ENCODE measurements at places on chromosomes 3 and 15.

- DNase-seq: no peak
These were observed 81.4 kb downstream of the MBNL1 start for GRCh38 chr3:152350139-152350538.

- peak; percentile 61 for DNase-seq
These were observed 56.1 kb downstream of the SLCO3A1 start for GRCh38 chr15:91909574-91909973.

GRCh38 chr3:48015431-48016180, 610 bp downstream of the MAP4 start:
- no peak for DNase-seq

DNA sequence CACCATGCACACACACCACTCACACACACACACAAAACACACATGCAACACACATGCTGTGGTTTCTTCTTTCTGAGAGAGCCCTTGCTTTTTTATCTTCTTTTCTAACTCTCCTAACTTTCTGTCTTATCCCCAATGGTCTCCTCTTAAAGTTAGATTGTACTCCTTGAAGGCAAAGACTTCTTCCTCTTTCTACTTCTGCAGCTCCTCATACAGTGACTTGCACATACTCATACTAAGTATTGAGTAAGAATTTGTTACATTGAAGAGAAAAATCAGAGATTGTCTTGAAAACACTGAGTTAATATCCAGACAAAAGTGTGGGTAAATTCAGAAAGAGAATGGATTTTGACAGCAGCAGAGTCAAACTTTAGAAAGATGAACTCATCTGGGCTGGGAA, 64.4 kb downstream of the GTPBP8 start:
- DNase-seq: no peak

GRCh38 chr3:187131981-187132380, 7.3 kb downstream of the RPL39L start:
- no peak for DNase-seq

GRCh38 chr3:50204804-50205412, at the start of gene SLC38A3:
SLC38A3 (plus strand) TSS chr3:50205271; CDS start chr3:50214200, 8,929 bp downstream.
- no peak for DNase-seq

GRCh38 chr15:89346516-89347231, 12.1 kb upstream of the POLG start:
- no peak for DNase-seq

DNA sequence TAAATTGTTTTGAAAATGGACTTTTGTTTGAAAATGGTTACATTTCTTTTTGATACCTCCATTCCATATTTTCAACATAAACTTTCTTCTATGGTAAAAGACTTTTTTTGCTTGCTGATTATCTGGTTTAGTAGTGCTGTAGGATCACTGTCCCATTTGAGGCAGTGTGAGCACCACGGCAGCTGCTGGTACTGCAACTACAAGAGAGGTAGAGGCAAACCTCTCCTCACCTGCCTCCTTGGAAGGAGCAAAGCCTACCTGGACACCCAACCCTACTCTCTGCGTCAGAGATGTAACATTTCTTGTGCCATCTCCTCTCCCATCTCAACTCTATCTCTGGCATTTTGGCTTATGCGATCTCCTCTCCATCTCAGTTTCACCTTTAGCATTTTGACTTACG, 460.1 kb downstream of the SHQ1 start:
- no peak for DNase-seq

DNA sequence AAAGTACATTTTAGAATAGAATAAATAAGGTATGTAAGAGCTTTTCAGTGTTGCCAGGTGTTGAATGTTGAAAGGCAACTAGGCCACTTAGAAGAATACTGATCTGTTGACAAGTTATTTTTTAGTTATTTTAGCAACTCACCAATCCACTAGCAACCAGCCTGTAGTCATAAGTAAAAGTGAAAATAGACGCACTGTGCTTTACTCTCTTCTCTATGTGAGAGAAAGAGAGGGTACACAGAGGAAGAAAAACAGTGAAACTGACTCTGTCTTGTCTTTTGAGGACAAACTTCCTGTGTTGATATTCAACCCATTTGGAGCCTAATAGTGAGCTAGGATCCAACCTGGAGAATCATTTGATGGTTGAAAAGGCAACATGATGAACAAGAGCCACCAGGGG, 327.1 kb upstream of the GOLIM4 start:
- DNase-seq: no peak

- no peak for DNase-seq
These were observed 40.8 kb upstream of the ST3GAL6 start for GRCh38 chr3:98722389-98722788.

DNA sequence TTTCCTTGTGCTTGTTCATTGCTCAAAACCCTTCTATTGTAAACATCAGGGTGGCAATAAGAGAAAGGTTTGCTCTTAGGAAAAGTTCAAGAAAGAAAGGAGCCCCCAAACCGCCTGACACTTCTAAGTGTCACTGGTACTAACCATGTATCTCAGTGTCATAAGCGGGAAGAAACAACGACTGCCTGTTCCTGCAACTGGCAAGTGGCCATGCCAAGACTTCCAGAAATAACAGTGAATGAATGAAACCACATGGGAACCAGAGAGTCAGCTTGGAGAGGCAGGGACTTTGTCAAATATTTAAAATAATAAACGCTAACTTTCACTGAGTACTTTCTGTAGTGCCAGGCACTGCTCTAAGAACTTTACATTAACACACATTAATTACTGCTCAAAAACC, 1.1 kb downstream of the PLSCR2 start:
- DNase-seq: no peak

- DNase-seq: no peak
These were observed 34.5 kb upstream of the ABHD10 start for GRCh38 chr3:111944372-111944771.

GRCh38 chr3:31848911-31849310, 132.2 kb downstream of the OSBPL10 start:
- DNase-seq: no peak

DNA sequence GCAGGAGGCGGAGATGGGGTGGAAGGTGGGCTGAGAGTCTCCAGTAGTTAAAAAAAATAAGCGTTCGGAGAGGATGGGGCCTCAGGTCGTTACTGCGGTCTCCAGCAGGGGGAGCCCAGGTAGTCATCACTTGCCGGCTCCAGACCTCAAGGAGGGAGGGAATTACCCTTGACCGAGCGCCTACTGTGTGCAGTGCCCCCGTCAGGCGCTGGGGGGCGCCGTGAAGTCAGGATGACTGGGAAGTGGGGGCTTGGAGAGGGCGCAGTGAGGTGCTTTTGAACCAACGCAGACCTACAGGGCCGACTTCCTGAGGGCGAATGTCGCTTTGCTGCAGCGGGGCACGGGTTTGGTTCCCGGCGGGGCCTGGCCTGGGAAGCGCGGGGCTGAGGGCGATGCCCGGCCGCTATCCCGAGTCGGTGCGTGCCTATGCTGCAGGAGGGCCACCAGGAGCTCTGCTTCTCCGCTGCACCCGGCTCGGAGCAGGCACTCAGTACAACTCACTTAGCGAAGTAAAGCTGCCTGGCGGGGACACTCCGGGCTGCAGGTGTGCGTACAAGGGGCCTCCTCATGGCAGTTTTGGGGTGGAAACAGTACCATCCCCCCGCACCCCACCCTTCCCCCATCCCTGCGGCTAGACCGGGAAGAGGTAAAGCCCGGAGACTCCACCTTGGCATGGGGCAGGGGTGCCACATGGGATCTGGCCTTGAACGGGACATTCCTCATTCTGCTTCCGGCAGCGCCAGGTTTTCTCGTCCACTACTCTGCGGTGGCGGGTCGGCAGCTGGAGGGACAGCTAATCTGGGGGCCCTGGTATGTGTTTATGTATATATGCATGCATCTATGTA, 79.8 kb downstream of the RHCG start:
- peak; percentile 85 for DNase-seq

GRCh38 chr15:93882141-93882540, 349.2 kb upstream of the MCTP2 start:
- DNase-seq: no peak

DNA sequence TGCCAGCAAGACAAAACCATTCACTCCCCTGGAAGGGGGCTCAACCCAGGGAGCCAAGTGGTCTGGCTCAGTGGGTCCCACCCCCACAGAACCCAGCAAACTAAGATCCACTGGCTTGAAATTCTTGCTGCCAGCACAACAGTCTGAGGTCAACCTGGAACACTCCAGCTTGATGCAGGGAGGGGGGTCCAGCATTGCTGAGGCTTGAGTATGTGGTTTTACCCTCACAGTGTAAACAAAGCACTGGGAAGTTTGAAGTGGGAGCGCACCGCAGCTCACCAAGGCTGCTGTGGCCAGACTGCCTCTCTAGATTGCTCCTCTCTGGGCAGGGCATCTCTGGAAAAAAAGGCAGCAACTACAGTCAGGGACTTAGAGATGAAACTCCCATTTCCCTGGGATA, 81.7 kb downstream of the MSL2 start:
- no peak for DNase-seq

DNA sequence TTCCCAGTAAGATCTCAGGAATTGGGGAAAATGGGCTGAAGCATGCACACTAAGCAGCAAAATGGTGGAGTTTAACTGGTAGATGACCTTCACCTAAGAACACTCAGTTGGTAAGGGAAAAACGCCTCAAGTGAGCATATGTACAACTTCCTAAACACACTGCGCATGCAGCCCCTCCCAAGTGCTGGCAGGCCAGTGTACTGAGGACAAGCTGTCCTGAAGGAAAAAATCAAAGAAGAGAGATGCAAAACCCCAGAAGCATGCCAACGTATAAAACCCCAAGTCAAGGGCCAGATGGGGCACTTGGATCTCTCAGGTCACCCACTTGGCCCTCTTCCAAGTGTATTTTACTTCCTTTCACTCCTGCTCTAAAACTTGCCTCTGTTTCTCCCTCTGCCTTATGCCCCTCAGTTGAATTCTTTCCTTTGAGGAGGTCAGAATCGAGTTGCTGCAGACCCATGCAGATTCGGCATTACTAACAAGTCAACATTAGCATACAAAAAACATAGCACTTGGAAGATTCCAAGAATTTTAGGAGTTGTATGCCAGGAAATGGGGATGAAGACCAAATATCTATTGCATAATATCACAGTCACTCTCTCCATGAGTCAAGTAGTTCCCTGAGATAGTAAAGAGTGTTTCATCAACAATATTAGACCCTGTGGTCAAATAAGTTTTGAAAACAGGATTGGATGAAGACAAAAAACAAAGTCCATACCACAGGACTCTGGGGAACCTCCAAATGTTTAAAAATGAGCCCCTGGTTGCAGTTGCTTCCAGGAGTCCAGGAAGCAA, 10.8 kb upstream of the FYCO1 start:
- no peak for DNase-seq

DNA sequence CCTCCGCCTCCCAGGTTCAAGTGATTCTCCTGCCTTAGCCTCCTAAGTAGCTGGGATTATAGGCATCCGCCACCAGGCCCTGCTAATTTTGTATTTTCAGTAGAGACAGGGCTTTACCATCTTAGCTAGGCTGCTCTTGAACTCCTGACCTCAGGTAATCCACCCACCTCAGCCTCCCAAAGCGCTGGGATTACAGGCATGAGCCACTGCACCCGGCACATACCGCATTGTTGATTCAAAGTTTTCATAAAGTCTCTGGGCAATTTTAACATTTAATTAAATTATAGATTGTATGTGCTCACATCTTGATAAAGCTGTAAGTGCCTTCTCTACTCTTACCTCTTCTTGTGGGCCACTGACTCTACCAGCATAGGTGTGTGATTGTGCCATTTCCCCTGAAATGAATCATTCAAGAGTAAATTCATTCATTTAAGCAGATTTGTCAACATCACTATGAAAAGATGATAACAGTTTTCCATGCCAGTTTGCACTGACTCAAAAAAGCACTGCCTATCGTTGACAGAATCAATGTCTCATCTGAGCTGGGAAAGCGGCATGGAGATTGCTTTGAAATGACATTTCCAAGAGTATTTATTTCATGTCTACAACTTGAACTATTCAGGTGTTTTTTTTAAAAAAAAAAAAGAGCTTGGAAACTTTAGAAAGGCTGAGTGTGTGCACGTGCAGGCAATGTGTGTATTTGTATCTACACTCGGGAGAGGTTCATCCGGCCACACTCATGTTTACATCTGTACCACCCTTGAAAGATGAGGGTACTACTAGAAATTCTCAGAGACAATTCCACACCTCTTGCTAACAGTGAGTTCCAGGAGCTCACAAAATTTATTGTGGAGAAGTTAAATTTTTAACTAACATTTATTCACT, 3.5 kb downstream of the BCL2A1 start:
- DNase-seq: no peak

DNA sequence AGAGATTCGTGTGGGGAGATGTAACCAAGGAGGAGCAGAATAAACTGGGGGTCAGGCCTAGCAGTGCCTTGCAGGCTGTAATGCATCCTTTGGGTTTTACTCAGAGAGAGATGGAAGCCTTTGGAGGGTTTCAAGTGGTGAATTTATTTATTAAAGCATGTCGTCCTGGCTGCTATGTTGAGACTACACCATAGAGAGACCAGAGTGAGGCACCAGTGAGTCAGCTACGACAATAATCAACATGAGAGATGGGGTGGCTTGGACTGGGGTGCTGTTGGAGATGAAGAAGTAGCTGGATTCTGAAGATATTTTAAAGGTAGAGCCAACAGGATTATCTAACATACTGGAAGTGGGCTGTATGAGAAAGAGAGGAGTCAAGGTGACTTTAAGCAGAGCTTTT, 335.3 kb upstream of the ARHGEF26 start:
- no peak for DNase-seq

- DNase-seq: peak; percentile 20
These were observed 518.9 kb downstream of the TUSC7 start for GRCh38 chr3:117228466-117228865.

GRCh38 chr3:118501152-118501551, 533.5 kb downstream of the IGSF11 start:
- DNase-seq: peak; percentile 87

- DNase-seq: no peak
These were observed 24.7 kb downstream of the LYSMD4 start for GRCh38 chr15:99708563-99708962.

GRCh38 chr15:58490888-58491473, 59.2 kb downstream of the LIPC start:
- DNase-seq: no peak

GRCh38 chr15:38010395-38010794, 76.0 kb downstream of the TMCO5A start:
- DNase-seq: no peak

GRCh38 chr3:52077925-52078324, 21.6 kb upstream of the DUSP7 start:
- DNase-seq: no peak

DNA sequence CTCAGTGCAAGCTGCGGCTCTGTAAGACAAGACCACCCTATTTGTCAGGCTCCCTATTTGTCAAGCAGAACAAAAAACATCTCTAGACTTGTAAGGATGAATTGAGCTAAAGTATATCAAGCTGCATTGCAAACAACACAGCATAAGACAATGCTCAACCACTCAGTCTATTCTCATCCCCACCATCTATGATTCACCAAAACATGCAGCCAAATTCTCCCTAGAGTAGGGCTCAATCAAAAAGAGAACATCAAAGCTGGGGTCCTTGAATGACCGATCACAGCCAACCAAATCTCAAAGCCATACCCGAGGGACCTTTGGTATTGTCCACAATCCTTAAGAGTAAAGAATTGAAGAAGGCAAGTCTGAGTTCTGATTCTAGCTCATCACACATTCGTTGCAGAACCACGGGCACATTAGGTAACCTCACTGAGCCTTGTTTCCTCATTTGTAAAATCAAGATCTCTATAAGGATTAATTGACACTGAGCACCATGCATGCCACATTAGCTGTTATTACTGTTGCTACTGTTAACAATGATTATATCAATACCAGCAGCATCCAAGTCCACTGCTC, 31.2 kb downstream of the RFTN1 start:
- DNase-seq: no peak

- DNase-seq: no peak
These were observed 50.7 kb downstream of the SCN5A start for GRCh38 chr3:38598791-38599190.

Data from NCI-H524 (cell line).